Trophoblast cell (in vitro differentiated cells and primary cell): ENCODE measurements at places on chromosomes 1 and 21.
A peak's percentile ranks its signal among the peaks of the same experiment; 100 is the strongest.

DNA sequence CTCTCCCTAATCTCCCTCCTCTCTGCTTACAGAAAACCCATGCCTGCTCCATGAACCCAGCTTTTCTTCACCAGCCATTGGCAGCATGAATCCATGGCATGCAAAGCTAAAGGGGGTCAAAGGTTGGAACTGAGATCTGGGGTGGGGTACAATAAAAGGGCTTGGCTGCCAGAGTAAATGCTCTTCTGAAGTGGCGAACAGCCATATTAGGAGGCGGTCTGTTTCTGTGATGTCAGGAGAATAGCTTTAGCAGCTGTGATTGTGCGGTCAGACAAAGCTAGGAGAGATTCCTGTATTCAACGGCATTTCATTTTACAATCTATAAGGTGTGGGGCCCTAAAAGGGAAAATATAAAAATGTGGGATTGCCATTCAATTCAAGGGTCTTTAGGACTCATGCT is 71.7 kb upstream of the TMPRSS2 start:
- DNase-seq, result no peak

DNA sequence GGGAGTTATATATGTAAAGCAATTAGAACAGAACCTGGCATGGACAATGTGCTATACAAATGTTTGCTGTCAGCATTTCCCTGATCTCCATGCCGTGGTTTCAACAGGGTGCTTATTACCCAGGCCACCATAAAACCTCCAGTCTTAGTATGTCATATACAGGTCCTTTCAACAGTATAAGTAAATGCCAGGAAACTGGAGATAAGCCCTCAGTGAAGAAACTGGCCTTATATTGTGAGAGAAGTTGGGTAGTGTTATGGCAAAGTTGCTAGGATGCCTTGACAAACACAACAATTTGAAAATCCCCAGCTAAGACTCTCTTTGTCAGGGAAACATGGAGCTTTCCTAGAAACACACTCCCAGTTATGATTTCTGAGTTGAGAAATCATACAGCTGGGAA is 850.2 kb upstream of the ADAMTS5 start:
- peak; percentile 60 for DNase-seq

- DNase-seq, result no peak
Observed at GRCh38 chr1:94926126-94926914, 590 bp downstream of the CNN3 start.

DNA sequence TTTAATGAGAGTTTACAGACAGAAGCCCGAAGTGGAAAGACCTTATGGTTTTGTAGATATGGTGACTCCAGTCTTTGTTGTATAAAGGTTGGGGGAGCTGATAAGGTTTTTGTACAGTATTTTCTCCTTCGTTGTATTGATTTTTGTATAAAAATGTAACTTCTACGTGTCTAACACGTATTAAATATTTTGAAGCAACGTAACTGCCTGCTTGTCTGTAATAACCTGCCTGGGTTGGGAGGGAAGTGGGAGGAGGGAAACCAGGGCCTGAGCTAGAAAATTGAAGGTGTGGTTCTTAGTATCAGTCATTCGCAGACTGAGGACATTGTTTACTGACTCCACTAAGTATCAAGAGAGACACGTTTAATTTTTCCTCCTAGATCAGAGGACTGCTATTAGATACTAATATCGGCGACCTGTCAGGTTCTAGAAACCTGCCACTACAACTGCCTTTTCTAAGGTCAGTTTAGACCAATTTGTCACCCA is 2.2 kb downstream of the IER5 start:
- no peak for DNase-seq

DNA sequence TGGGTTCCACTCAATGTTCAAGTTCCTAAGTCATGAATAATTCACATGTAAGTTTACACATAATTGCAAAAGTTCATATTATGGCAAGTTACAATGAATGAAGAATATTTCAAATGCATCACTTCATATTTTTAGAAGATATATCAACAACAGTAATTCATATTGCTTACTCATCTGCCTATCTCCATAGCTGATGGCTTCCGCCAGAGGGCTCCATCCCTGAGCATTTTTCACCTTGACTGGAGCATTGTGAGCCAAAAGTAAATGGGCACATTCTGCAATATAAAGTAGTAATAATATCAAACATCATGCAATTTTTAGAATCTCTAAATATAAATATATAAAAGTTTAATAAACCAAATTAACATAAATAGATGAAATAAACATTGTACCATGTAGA is 29.8 kb downstream of the ANKRD13C start:
- DNase-seq, result peak; percentile 60

DNA sequence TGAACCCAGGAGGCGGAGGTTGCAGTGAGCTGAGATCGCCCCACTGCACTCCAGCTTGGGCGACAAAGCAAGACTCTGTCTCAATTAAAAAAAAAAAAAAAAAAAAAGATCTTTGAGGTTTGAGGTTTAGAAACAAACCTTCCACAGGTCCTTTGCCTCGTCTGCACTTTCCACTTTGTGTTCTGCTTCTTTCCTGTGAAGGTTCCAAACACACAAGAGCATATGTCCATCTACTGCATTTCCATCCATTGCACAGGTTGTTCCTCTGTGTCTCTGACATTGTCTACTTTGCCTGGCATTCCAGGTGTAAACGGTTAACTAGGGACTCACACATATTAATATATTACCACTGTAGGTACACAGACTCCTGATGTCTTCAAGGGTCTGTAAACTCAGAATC is 40.1 kb downstream of the DSTYK start:
- DNase-seq, result no peak

GRCh38 chr1:100485855-100486258 is 52.1 kb upstream of the GPR88 start:
- no peak for DNase-seq

DNA sequence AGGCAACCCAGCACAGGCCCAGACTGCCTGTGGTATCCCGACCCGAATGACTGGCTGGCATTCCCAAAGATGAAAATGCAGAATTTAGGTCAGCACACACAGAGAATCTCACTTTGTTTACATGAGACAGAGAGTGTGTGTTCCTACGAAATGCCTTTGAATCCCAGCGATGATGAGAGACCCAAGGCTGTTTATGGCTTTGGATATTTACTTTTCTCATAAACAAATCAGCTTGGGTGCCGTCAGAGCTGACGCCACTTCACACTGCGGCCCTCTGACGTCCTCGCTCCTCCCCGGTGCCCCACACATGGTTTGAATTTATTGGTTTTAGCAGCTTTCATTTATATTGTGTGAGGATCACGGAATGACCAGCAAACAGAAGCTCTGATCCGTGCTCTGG is 18.7 kb downstream of the TRABD2B start:
- no peak for DNase-seq

GRCh38 chr21:43926196-43926595 is 61.2 kb downstream of the AGPAT3 start:
- no peak for DNase-seq

DNA sequence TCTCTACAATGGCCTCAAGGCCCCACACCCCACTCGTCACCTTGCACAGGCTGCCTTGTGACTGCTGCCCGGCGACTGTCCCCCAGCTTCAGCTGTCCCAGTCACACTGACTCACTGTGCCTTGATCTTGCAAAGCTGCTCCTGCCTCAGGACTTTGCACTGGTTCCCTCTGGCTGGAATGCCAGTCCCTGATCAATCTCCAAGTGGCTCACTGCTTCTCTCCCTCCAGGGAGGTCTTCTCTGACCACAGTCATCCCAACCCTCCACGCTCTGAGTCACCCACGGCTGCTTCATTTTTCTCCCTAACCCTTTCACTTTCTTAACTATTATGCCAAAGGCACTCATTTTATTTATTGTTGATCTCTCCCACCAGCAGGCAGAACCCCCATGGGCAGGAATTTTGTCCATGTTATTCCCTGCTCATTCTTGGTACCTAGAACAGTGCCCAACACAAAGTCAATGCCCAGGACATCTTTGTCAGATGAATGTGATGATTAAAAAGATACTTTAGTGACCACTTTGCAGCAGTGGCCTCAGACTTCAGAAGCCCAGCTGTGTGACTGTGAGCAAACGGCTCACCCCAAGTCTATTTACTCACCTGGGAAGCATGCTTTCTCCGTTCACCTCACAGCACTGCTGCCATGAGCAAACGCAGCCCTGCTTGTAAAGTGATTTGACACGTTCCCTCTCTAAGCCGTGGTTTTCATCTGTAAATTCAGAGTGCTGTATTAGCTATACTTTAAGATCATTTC is 53.4 kb downstream of the ZBTB18 start:
- peak; percentile 88 for DNase-seq

DNA sequence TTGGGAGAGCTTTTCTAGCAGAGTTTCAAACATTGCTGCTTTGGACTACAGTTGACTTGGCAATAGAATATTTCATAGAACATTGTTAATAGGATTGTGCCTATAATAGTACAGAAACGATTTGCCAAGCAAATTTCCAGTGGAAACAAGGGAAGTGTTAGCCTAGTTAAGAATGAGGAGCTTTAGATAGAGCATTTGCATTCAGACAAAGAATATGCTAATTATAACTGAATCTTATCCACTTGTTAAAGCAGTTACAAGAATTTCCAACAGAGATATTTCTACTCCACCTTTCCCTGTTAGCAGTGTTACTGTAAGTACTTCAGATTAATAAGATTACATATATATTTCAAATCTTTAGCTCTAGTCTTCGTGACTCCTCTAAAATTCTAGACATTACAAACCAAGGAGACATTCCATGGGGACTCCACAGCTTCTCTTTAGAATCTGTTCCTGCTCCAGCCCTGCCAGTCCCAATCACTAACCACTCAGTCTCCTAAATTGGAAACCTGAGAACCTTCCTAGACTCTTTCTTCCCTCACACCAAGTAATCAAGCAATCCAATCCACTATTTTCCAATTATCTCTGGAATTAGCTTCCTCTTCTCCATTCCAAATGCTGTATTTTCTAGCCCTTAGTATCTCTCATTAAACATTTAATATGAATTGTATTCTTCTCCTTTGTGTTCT is 141.8 kb upstream of the PBX1 start:
- DNase-seq, result no peak

DNA sequence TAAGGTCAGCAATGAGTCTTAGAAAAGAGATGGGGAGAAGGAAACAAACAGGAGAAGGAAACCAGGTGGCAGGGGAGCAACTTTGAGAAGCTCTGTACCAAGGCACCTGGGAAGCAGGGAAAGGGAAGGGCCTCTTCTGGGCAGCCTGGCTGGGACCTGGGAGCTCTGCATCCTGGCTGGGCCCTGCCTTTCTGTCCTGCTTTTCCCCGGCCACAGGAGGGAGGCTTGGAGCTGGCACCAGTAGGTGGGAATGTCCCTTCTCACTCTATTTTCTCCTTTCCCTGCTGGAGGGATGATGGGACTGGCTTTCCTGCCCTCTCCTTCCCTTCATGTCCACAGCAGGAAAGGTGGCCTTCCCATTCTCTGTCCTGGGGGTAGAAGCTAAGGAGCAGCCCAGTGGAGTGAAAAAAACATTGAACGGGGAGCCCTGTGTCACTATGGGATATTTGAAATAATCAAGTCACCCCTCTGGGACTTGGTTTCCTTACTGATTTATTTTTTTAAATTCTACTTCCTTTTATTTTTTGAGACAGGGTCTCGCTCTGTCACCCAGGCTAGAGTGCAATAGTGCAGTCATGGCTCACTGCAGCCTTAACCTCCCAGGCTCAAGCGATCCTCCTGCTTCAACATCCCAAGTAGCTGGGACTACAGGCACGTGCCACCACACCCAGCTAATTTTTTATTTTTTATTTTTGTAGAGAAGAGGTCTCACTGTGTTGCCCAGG is 5.1 kb upstream of the NES start:
- DNase-seq, result no peak

DNA sequence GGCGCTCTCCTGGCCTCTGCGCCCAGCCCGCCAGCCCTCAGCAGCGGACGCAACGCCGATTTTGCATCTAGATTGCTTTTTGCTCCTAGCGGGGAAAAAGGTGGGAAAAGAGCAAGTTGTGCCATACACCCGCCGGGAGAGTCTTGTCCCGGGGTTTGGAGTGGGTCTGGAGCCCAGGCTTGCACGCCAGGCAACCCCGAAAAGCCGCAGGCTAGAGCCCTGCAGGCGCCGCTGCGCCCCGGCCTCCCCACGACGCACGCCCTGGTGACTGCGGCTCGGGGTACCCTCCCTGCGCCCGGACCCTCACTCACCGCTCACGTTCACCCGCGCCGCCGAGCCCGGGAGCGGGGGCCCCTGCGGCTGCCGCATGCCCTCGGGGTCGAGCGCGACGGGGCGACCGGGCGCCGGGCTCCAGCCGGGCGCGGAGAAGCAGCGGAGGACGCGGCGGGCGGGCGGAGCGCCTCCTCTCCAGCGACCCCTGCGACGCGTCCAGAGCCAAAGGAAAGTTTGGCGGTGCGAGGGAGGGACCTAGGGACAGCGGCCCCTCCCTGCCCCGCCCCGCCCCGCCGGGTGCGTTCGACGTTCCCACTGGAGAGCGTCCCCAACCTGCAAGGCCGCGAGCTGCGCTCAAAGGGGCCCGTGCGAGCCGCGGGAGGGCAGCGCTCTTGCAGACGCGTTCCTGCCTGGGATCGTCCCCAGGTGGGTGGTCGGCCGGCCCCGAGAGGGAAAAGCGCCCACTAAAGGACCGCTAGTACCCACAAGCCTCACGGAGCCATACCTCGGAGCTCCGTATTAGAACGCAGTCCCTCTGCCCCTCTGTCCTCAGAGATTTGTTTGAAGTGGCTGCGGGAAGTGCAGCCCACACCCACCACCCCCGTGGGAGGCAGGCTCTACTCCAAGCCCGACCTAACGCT is at the start of gene LPAR3:
Gene LPAR3, minus strand, starts transcription at position 502 of the 914 bp plus-strand sequence. CDS start 27,086 bp downstream, outside the sequence.
- DNase-seq, result no peak

- DNase-seq, result peak; percentile 89
Observed at GRCh38 chr1:239617259-239617658, 230.9 kb downstream of the CHRM3 start.

- no peak for DNase-seq
Observed at GRCh38 chr1:164664127-164664526, 105.1 kb downstream of the PBX1 start.

GRCh38 chr1:198641966-198642668 is 3.3 kb downstream of the PTPRC start:
- DNase-seq, result no peak

GRCh38 chr1:164440232-164440631 is 118.8 kb upstream of the PBX1 start:
- no peak for DNase-seq

DNA sequence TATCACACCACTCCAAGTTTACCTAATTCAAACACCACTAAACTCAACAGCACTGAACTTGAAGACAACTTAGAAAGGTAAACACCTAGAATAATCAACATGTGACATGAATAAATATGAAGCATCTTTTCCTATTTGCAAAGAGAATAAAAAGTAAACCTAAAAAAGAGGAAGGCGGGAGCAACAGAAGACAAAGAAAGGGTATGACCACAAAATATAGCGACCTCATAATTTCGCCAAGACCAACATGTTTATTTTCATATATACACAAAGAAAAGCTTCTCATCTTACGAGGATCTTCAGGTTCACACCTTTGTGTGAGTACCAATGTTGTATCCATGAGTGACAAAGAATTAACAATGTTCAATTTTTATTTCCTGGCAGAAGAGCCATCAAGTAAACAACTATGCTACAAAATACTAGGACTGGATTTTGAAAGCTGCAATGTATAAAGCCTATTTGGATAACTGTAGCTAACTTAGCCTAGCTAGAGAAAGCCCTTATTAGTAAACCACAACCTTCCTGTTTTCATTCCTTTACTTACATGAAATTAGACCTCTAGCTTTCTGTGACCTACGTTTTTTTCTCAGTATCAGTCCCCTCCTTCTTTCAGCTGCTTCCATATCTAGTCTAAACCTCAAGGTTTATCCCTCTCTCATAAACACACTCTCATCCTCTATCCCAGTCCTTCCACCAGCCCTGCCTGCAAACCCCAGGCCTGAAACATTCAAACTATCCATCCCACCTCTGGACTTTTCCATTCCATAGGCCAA is 21.3 kb upstream of the PHTF1 start:
- DNase-seq, result no peak

- no peak for DNase-seq
Observed at GRCh38 chr1:245397771-245398170, 243.0 kb downstream of the KIF26B start.
